KBM-7 (cell line): ENCODE measurements at places on chromosomes 2 and 18.

- DNase-seq = no peak
Observed at GRCh38 chr18:66523219-66523991, 80.5 kb downstream of the CDH19 start.

DNA sequence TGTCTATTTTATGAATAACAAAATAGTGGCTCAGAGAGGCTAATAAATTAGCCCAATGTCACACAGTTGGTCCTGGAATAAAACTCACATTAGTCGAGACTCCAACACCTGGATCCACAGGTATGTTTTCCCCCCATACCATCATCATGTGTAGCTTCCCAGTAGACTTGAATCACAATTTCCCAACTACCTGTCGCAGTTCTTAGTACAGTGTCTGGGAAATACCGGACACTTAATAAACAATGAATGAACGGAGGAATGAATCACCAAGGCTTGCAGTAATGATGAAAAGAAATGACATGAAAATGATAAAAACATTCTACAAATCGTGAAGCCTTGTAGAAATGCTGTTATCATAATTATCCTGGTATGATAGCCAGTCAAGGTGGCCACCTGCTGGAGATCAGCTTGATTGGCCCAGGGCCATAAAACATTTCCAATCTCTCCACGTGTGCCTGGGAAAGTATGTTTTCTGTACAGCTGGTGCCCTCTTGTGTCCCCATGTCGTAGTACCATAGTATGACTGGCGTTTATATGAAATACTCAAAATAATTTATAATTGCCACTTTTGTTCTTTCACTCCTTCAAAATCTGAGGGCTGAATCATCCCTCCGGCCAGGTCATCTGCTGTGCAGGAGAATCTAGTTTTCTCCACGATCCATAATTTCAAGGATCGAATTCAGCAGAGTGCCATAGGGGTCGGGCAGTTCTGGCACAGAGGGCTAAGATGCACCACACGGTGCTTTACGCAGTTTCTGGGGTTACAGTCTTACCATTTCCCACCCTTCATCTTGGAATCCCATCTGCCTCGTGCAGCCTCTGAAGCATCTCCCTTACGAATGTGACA, 95.4 kb downstream of the LAMA1 start:
- peak; percentile 41 for DNase-seq

DNA sequence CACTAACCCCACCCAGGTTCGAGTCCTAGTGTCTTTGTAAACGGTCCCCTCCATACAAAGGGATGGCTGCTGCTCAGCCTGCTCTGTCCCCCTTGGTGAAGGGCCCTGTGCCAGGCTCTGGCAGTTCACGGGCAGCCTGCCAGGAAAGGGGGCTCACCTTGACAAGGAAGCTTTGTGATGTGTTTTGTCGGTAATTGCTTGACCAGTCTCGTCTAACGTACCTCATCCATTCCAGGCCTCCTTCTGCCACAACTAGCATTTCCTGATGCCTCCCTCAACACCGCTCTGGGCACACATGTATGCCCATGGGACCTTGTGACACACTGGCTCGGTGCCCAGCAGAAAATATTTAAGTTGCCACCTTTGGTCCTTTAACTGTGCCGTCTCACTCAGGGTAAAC, 171.9 kb downstream of the KLHL29 start:
- DNase-seq = no peak

- no peak for DNase-seq
Observed at GRCh38 chr18:57026316-57026715, 120.6 kb upstream of the BOD1L2 start.

DNA sequence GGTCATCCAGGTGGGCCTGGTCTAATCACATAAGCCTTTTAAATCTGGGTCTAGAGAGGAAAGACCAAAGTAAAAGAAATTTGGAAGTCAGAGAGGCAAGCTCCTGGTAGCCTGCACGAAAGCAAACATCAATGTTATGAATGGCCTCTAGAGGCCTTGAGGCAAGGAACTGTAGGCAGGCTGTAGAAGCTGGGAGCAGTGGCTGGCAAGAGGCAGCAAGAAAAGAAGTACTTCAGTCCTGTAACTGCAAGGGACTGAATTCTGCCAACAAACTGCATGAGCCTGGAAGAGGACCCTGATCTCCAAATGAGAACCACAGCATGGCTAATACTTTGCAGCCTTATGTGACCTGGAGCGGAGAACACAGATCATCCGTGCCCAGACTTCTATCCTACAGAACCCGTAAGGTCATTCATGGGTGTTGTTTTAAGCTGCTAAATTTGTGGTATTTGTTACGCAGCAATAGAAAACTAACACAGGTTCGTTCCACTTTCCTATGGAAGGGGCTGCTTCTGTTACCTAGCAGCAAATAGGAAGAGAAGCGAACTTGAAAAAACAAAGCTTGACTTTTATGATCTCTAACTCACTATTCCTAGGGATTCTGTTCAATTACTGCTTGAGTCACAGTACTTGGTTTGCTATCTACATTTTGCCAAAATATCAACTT, 1.2 kb downstream of the IMMT start:
- DNase-seq = no peak

- no peak for DNase-seq
Observed at GRCh38 chr18:26052505-26052904, 37.9 kb downstream of the SS18 start.
